Umbilical cord (tissue), 2 donors: ENCODE measurements at places on chromosomes 6 and 20. TPM values are rescaled to one million over a fixed set of nuclear protein-coding genes. Genes with fewer than 3 reads are reported as not detected.

DNA sequence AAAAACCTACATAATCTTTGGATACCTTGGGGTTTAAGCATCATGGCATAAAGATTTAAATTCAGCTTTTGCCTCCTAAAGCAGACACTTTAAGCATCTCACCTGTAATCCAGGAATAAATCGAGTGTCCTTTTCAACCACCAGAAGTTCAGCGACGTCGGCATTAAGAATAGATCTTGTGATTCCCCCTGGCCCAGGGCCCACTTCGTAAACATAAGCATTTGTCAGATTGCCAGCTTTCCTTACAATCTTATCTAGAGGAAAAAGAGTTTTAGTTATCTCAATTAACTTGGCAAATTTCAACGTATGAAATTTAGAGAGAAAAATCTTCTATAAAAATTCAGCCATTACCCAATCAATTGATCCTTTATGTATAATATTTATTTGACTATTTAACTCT is 3.2 kb downstream of the TFB1M start:
- DNase-seq: no peak

BPIFA1 gene
- total RNA-seq: not detected

DNA sequence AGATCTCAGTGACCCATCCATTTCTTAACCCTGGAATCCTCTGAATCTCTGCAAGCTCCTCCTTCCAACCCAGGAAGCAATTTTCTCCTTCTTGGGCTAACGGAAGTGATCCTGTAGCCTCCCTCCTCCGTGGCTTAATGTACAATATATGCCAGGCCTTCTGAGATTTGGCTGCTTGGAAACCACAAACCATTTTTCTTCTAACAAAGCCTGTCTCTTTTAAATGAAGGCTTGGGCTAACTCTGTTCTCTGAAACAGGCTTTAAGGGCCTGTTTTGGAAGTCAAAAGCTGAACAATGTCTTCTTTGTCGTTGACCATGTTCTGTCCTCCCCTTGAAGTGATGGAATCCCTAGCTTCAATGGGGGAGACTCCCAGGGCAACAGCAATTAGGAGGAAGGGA is 14.9 kb downstream of the FYN start:
- DNase-seq: no peak

GRCh38 chr6:26296857-26297648 is 67.9 kb upstream of the BTN3A2 start:
- no peak for DNase-seq

LY6G6D gene
- not detected for total RNA-seq

- DNase-seq: no peak
These were observed 6.8 kb downstream of the SAMD5 start for GRCh38 chr6:147515327-147515726.
